ENCODE measurements at places on chromosomes 16 and 17.

GRCh38 chr17:79581324-79581932 lies 29.4 kb downstream of the RBFOX3 start:
- no peak for DNase-seq

GRCh38 chr17:47850373-47850691 lies 631 bp downstream of the SP6 start:
- no peak for DNase-seq

DNA sequence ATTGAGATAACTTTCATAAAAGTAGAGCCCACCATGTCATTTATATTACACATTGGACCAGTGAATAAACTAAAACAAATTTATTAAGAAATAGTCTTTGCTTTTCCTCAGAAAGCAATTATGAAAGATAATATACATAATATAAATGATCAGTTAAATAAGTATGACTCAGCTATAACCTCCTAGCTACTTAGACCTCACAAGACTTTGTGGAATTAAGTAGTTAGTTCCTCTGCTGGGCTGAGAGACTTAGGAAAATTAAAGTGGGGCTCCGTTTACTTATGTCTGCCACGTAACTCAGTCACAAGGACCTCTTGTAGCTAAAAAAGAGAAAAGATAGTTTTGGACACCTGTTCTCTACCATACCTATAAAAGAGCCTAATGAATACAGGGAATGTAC lies 76.9 kb downstream of the MRTFB start:
- DNase-seq, result no peak

GRCh38 chr17:35963663-35964062 lies 17.6 kb downstream of the CCL16 start:
- no peak for DNase-seq

DNA sequence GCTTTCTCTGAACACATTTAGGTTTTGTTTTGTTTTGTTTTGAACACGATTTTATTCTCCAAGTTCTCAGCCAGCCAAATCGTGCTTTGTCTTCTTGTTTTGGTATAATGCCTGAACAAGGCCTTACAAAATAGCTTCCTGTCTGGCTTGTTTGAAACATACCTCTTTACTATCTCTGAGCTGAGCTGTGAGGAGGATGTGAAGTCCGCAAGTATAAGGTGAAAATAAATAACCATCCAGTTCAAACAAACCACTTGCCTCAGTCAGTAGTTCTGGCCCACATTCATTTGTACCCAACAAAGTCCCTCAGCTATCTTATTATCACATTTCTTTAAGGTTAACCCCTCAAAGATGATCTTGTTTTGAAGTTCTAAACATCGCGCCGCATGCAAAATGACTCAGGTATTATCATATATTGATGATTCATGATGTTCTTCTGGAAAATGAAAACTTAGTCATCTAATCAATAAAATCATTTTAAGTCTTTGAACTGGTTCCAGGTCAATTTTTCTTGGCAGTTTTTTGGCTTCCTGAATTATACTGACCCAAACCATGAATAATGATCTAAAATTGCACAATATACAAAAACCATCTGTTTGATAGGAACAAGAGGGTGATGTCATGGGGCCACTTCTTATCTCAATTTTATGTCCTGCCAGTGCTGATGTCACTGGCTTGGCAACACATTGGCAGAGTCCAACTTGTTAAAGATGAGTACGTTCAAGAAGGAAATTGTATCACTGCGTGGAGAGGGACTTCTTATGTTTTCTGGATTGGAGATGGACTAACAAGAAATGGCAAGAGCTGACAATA lies 694.3 kb downstream of the KCNJ2 start:
- DNase-seq, result no peak

GRCh38 chr16:69711115-69711740 lies 15.1 kb downstream of the NQO1 start:
- DNase-seq, result no peak

GRCh38 chr17:18176176-18176575 lies 7.5 kb upstream of the ALKBH5 start:
- no peak for DNase-seq

- no peak for DNase-seq
These were observed 64.1 kb downstream of the RMI2 start for GRCh38 chr16:11409398-11409797.

GRCh38 chr16:87435372-87436224 lies 43.5 kb downstream of the MAP1LC3B start:
- no peak for DNase-seq

DNA sequence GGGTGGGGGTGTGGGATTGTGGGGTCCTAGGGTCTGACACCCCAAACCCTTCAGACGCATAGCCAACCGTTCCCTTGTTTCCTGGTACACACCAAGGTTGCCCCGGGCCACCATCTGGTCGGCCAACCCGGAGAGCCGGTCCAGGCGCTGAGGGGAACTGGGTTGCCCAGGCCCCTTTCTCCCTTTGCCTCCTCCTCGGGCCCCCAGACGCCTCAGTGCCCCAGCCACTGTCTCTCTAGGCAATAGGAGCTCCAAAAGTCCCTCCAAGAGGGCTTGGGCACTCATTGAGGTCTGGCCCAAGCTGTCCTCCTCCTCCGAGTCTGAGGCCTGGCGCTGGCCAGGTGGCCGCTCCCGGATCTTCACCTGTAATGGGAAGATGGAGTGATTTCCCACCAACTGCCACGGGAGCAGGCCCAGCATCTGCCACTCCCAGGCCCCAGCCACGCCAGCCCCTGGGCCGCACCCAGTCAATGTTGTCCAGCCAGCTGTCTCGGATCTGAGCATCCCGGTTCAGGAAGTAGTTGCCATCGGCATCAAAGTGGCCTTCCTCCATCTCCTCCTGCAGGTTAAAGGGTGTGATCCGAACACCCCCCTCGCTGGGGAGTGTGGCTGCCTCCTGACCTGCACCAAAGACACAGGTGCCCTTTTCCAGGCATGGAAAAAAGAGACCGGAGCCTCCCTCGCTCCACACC lies 1.5 kb downstream of the CD2BP2 start:
- no peak for DNase-seq

DNA sequence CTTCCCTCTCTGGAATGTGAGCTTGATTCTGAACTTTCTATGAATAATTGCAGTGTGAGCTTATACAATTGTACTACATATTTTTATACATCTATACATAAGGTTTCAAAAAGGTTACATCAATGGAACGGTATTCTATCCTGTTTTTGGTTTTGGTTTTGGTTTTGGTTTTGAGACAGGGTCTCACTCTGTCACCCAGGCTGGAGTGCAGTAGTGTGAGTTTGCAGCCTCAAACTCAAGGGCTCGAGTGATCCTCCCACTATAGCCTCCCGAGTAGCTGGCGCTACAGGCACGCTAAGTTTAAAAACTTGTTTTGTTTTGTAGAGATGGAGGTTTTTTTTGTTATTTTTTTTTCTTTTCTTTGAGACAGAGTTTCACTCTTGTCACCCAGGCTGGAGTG lies 1.1 kb downstream of the CTRB1 start:
- no peak for DNase-seq

All from stimulated activated CD8-positive, alpha-beta memory T cell treated with anti-CD3 and anti-CD28 coated beads, Interleukin-4, amount 100 ng/mL, for 4 hours (primary cell).